ENCODE measurements at places on chromosomes 1 and 21. TPM values are rescaled to one million over a fixed set of nuclear protein-coding genes. Genes with fewer than 3 reads are reported as not detected.

GRCh38 chr21:41227357-41228005 lies 59.5 kb downstream of the BACE2 start:
- no peak for DNase-seq

Gene SHE
- total RNA-seq, result 7.7 TPM

GRCh38 chr1:153277852-153278251 lies 18.4 kb downstream of the LORICRIN start:
- DNase-seq, result no peak

DNA sequence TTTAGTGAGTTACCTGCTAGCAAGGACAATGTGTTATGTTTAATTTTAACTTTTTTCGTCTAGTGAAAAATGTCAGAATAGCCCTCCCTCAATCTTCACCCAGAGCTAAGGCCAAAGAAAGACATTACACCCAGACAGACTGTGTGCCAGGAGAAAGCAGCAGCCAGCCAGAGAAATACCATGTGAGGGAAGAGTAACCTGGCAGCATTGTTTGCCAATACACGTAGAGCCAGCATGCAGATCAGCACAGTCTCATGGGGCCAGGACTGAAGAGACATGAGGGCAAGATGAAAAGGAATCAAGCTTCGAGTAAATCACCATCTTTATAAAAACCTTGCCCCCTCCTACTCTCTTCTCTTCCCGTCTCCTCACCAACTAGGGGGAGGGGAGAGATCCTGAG lies 88.5 kb upstream of the ADAR start:
- no peak for DNase-seq

Gene ATP1A1
- 757 TPM for total RNA-seq

GRCh38 chr1:96481409-96481808 lies 240.2 kb upstream of the PTBP2 start:
- DNase-seq, result no peak

DNA sequence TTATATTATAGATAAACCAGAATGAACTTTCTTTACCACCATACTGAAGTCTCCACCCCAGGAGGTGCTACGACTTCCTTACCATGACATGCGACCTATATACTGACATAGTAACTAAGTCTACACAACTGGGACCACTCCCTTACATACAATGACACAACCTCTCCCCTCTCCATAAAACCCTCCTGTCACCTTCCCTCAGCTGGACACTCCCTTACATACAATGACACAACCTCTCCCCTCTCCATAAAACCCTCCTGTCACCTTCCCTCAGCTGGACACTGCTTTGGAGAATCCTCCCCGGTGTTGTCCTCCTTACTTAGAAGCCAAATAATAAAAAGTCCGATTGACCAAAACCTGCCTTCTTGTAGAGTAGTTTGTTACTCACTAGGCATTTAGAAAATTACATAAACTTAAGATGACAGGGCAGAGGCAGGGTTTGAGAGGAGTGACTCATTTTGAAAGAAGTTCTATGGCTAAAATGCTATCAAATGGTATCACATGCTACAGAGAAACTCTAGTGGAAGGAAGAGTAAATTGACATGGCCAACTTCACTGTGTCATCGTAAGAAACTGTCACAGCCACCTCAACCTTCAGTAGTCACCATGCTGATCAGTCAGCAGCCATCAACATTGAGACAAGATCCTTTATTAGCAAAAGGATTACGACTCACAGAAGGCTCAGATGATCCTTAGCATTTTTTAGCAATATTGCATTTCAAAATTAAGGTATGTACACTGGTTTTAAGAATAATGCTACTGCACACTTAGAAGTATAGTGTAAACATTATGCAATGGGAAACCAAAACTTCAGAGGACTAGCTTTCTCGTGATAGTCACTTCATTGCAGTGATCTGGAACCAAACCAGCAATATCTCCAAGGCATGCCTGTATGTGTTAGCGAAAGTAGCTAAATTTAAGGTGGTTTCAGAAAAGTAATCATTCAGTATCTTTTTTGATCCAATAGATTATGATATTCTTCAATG lies 56.4 kb downstream of the AHCTF1 start:
- DNase-seq, result no peak

GRCh38 chr21:45225741-45226327 lies 61.9 kb downstream of the POFUT2 start:
- no peak for DNase-seq

- no peak for DNase-seq
Measured at GRCh38 chr1:92583821-92584760, 97.4 kb upstream of the GFI1 start.

- no peak for DNase-seq
Measured at GRCh38 chr1:217919683-217920388, 288.7 kb downstream of the SPATA17 start.

Gene TNFRSF1B
- 14.2 TPM for total RNA-seq

Gene SLC19A2
- 35.1 TPM for total RNA-seq

Gene A3GALT2
- not detected for total RNA-seq

Gene S100A3
- 78.2 TPM for total RNA-seq

- no peak for DNase-seq
Measured at GRCh38 chr1:45401524-45401923, 61.3 kb upstream of the MUTYH start.

DNA sequence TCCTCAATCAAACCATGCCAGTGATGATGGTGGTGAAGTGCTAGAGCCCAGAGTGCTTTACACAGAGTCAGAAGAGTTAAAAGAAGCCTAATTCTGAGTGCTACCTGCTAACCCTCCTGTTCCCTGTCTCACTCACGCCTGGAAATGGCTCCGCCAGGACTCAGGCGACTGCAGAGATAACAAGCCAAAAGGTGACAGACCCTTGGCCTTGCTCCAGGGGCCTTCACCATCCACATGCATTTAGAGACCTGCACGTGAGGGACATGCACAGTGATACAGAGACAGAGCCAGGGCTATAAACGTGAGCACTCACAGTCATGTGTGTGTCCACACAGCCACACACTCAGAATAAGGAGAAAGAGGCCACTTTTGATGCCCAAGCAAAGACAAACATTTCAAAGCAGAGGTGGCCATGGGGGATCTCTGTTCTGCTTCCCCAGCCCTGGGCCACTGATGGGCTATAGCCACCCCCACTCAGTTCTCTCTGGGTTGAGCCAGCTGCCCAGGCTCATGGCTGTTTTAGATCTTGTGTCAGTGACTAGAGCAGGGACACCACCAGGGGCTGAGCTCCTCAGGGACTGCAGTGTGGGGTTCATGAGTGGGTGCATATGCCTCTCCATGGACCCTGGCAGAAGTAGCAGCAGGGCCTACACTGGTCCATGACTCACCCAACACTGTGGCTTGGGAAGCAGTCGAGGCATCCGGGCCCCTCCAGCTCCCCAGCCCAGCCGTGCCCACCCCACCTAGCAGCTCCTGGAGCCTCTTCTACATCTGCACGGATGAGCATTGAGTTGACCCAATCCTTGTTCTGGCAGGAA lies 117.2 kb downstream of the EPHB2 start:
- DNase-seq, result no peak

DNA sequence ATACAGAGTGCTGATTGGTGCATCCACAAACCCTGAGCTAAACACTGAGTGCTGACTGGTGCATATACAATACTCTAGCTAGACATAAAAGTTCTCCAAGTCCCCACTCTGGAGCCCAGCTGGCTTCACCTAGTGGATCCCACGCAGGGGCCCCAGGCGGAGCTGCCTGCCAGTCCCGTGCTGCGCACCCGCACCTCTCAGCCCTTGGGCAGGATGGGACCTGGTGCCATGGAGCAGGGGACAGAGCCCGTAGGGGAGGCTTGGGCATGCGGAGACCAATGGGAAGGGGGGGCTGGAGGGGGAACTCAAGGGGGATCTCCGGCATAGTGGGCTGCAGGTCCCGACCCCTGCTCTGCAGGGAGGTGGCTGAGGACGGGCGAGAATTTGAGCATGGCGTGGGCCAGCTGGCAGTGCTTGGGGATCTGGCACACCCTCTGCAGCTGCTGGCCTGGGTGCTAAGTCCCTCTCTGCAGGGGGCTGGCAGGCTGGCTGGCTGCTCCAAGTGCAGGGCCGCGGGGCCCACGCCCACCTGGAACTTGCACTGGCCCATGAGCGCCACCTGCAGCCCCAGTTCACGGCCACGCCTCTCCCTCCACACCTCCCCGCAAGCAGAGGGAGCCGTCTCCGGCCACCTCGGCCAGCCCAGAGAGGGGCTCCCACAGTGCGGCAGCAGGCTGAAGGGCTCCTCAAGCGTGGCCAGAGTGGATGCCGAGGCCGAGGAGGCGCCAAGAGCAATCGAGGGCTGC lies 104.9 kb downstream of the NTMT2 start:
- peak; percentile 67 for DNase-seq

DNA sequence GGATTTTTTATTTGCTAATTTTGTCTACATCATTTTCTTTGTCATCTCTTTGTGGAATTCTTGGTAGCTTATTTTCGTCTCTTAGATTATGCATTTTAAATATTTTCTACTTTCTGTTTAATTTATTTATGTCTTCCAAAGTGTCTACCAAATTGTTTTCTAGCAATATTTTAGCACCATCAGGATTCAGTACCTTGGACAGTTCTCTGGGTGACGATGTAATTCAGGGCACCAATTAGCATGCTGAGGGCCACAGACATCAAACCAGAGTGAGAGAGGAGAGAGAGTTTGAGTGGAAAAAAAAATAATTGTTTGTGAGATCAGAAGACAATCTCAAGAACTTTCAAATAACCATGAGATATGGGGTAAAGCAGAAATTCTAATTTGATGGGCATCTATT lies 169.8 kb upstream of the CXADR start:
- DNase-seq, result no peak

DNA sequence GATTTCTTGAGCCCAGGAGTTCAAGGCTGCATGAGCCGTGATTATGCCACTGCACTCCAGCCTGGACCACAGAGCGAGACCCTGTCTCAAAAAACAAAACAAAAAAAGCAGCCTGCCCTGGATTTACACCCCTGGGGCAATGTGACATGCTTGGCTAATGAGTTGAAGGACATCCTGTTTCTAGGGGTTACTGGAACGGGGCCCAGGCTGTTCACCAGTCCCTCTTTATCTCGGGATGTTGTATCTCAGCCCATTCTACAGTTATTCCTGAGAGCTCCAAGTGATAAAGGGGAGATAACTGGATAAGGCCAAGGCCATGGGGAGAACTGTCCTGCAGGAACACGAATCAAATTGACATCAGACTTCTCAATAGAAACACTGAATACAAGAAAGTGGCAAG lies 21.7 kb upstream of the S100A2 start:
- no peak for DNase-seq

- DNase-seq, result no peak
Measured at GRCh38 chr21:37063433-37063832, 9.4 kb downstream of the PIGP start.

Gene OR2AK2
- not detected for total RNA-seq

Gene ADORA3
- total RNA-seq, result 2.0 TPM

GRCh38 chr1:184685116-184685515 lies 69.5 kb downstream of the EDEM3 start:
- DNase-seq, result no peak

GRCh38 chr1:76269155-76269554 lies 194.6 kb downstream of the ST6GALNAC3 start:
- no peak for DNase-seq

Gene LRIG2
- total RNA-seq, result 17.4 TPM

DNA sequence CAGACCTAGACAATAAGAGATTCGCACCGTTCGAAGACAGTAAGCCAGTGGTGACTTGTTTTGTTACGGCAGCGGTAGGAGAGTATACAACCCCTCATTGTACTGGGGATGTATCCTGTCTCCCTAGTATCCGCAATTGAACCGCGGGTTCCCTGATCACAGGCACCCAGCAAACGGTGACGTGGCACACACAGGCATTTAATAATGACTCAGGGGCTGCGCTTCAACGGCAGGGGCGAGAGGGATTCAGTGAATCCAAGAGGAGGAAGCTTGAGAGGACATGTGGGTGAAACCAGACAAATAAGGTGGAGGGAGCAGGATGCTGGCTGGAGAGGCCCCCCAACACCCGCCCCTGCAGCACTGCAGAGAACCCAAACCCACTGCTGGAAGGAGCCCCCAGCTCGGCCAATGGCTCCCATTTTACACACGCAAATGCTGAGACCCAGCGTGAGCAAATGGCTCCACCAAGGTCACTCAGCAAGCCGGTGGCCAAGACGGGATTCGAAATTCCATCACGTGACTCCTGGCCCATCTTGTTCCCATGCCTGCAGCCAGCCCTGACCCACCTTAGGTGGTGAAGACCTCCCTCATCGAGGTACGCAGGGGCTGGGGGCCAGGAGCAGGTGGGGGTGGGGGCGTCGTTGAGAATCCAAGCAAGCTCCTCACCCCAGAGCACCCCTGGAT lies 149.9 kb downstream of the SYF2 start:
- no peak for DNase-seq

DNA sequence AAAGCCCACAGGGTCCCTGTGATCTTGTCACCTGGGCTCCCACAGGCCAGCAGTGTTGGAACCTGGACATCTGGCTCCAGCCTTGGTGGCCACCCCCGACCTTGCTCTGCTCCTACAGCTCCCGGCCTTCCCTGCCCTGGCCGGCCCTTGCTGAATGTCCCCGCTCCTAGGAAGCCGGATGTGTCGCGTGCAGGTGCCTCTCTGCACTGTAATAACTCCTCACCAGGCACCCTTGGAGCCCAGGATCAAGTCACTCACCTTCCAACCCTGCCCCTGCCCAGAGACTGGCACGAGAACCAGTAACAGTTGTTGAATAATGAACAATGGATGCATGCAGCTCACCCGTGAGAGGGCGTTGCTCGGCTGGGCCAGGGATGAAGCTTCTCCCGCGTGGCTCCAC lies 12.1 kb downstream of the PDE9A start:
- no peak for DNase-seq

- no peak for DNase-seq
Measured at GRCh38 chr1:101957771-101958170, 39.0 kb downstream of the OLFM3 start.

Gene ERICH3
- not detected for total RNA-seq

- DNase-seq, result no peak
Measured at GRCh38 chr1:13663969-13664368, 36.0 kb upstream of the PRDM2 start.

Gene GBP6
- 0.55 TPM for total RNA-seq

GRCh38 chr1:228423404-228424053 lies 6.9 kb upstream of the TRIM17 start:
- no peak for DNase-seq

GRCh38 chr21:29074007-29074376 lies 544 bp upstream of the CCT8 start:
- DNase-seq, result no peak

Gene KCNT2
- 0.79 TPM for total RNA-seq

DNA sequence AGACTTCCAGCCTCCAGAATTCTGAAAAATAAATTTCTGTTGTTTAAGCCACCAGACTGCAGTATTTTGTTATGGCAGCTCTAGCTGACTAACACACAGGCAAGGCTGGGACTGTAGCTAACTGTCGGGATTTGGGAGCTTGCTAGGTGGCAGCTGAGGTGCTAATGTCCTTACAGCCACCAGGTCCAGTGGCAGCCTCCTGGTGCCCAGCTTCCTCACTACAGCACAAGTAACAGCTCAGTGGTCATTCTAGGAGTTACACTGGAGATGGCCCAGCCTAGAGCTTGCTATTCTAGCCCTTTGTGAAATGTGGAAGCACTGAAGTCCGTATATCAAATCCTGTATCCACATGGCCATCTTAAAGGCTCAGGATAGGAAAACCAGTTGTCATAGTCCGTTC lies 4.3 kb upstream of the C1orf115 start:
- no peak for DNase-seq

Measured in lower leg skin (tissue), 4 donors.